Liver (tissue), 10 donors: ENCODE measurements at places on chromosomes 13 and 19. TPM values are rescaled to one million over a fixed set of nuclear protein-coding genes. Genes with fewer than 3 reads are reported as not detected.

Gene GAPDHS
- not detected for total RNA-seq

Gene FOSB
- total RNA-seq, result 0.28 TPM

Gene SMARCA4
- total RNA-seq, result 28.9 TPM

Gene PSG11
- total RNA-seq, result not detected

Gene ATP11A
- 17.3 TPM for total RNA-seq

- no peak for DNase-seq
- peaks cover 3% of the 10 kb centered on the region for H3K36me3 ChIP-seq
- H3K4me1 ChIP-seq, result peaks cover 24% of the 10 kb centered on the region
- no peaks in the 10 kb centered on the region for H3K27me3 ChIP-seq
- no peak overlapping the region for H3K4me3 ChIP-seq
Measured at GRCh38 chr19:19049406-19049805, 14.4 kb upstream of the SLC25A42 start.

DNA sequence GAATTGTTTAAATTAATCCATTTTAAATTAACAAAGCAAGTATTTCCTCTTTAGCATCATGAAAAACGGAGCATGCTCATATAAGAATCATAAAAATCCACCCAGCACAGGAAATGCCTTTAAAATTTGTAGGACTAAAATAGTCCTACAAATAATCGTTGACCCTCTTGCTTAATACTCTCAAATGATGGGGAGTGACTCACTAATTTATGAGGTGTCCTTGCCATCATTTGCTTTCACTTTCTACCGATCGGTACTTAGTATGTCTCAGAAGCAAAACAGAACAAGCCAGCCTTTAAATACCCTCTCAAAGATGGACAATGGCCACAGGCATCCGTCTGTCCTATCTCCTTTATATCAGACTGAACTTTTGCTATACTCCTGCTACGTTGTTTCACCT lies 97.2 kb downstream of the SUCLA2 start:
- no peaks in the 10 kb centered on the region for H3K36me3 ChIP-seq
- no peaks in the 10 kb centered on the region for H3K4me1 ChIP-seq
- H3K27ac ChIP-seq, result peak overlapping the region; percentile 46

DNA sequence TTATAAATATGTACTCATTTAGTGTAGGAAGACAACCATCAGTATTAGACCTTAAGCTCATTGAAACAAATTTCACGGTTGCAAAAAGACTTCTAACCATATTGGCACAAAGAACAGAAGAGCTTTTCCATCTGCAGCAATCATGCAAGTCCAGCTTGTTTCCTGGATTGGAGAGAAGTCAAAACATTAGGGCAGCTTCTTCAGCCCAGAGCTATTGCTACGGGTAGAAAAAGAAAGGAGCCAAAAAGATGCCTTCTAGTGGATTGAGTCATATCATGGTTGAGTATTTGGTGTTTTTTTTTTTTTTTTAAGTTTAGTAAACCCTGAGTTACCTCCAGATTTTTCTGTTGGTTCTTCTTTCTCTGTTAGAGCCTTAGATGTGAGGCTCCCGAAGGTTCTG lies 99.8 kb downstream of the WDFY2 start:
- H3K4me3 ChIP-seq, result no peak overlapping the region
- no peaks in the 10 kb centered on the region for H3K4me1 ChIP-seq
- H3K27me3 ChIP-seq, result no peaks in the 10 kb centered on the region
- no peak for DNase-seq
- no peaks in the 10 kb centered on the region for H3K36me3 ChIP-seq

DNA sequence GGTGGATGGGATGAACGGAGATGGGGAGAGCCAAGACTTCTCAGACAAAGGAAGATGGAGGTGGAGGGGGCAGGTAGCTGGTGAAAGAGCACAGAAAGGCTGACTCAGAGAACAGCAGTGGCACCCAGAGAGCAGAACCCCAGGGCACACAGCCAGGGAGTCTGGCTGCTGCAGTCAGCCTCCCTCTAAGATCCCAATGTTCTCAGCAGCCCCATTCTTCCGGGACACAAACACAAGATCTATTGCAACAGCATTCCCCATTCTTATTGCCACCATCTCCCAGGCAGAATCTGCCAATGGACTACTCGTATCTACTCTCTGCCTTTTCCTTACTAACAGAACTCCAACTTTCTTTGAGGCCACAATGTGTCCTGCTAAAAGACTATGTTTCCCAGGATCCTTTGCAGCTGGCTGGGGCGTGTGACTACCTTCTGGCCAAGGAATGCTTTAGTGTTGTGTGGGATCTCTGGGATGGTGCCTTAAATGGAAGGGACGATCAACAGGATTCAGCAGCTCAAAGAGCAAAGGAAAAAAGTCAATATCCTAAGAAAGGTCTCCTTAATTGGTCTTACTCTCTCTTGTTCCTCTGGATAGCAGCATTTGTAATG lies 7.5 kb downstream of the THAP8 start:
- H3K36me3 ChIP-seq, result no peaks in the 10 kb centered on the region
- H3K27ac ChIP-seq, result no peak overlapping the region
- H3K27me3 ChIP-seq, result no peaks in the 10 kb centered on the region
- H3K4me1 ChIP-seq, result no peaks in the 10 kb centered on the region

DNA sequence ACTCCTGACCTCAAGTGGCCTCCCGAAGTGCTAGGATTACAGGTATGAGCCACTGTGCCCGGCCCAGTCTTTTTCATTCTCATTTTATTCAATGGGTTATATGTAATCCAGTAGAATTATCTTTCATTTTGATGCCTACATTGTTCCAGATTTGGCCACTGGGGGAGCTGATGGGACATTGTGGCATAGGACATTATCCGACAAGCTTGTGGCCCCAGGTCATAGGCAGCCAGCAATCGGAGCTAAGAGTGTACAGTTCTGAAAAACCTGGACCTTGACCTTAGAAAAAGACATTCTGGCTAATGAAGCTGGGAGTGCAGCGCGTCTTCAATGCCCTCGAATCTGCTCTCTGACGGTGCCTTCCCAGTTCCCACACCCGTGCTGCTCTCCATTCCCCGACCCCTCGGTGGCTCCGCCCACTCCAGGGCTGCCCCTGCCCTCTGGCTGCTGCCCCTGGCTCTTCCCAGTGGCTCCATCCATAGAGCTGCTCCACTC lies 108.7 kb downstream of the TEX29 start:
- DNase-seq, result no peak
- peak overlapping the region; percentile 12 for H3K4me3 ChIP-seq
- H3K27me3 ChIP-seq, result no peaks in the 10 kb centered on the region
- H3K27ac ChIP-seq, result no peak overlapping the region

DNA sequence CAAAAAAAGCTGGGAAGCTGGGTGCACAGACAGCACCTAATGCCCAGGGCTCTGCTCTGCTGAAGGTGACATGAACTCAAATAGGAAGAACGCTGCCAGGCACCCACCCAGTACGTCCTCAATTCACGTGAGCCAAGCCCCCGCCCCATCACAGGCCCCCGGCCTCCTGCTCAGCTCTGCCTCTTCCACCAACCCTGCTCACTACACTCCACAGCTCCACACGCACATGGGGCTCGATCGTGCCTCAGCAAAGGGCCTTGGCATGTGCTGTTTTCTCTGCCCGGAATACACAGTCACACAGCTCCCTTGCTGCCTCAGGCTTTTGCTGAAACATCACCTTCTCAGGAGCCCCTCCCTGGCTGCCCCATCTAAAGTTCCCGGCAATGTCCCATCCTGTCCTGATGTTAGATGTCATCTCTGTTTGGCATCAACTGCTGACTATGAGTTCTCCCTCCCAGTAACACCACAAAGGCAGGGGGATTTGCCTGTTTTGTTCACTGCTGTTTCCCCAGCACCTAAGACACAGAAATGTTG lies 2.3 kb downstream of the ATP13A1 start:
- DNase-seq, result no peak
- no peaks in the 10 kb centered on the region for H3K27me3 ChIP-seq
- H3K27ac ChIP-seq, result no peak overlapping the region
- H3K4me3 ChIP-seq, result no peak overlapping the region

- H3K4me3 ChIP-seq, result no peak overlapping the region
- H3K27me3 ChIP-seq, result peaks cover 4% of the 10 kb centered on the region
- no peaks in the 10 kb centered on the region for H3K4me1 ChIP-seq
- H3K27ac ChIP-seq, result no peak overlapping the region
- H3K36me3 ChIP-seq, result no peaks in the 10 kb centered on the region
Measured at GRCh38 chr19:3867971-3868769, 668 bp downstream of the ZFR2 start.

- DNase-seq, result no peak
- H3K4me1 ChIP-seq, result peaks cover 3% of the 10 kb centered on the region
- H3K4me3 ChIP-seq, result no peak overlapping the region
- no peak overlapping the region for H3K27ac ChIP-seq
- H3K27me3 ChIP-seq, result no peaks in the 10 kb centered on the region
Measured at GRCh38 chr19:47499863-47500830, 14.7 kb downstream of the NAPA start.

DNA sequence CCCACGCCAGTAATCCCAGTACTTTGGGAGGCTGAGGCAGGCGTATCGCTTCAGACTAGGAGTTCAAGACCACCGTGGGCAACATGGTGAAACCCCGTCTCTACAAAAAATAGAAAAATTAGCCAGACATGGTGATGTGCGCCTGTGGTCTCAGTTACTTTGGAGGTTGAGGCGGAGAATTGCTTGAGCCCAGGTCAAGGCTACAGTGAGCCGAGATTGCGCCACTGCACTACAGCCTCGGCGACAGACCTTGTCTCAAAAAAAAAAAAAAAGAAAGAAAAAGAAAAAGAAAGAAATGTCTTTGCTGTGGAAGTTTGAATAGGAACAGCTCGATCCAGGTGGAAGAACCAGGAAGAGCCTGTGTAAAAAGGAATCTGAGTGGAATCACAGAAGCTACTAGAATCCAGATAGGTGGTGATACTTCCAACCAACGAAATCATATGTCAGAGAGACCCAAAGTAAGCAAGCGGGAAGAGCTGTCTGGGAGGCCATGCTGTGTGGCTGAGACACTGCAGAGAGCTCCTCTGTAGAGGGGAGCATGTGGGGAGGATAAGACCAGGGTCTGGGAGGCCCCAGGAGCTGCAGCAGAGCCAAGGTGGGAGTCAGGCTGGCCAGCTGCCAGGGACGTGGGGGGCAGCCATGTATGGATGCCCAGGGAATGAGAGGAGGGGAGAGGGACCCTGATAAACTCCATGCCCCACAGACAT lies 21.1 kb downstream of the LATS2 start:
- no peaks in the 10 kb centered on the region for H3K36me3 ChIP-seq
- H3K4me1 ChIP-seq, result peaks cover 6% of the 10 kb centered on the region
- no peak for DNase-seq
- no peaks in the 10 kb centered on the region for H3K27me3 ChIP-seq

GRCh38 chr13:28337166-28338005 lies 157.5 kb downstream of the FLT1 start:
- H3K36me3 ChIP-seq, result no peaks in the 10 kb centered on the region
- no peak overlapping the region for H3K27ac ChIP-seq
- DNase-seq, result no peak
- H3K4me1 ChIP-seq, result no peaks in the 10 kb centered on the region

- H3K27me3 ChIP-seq, result no peaks in the 10 kb centered on the region
- H3K27ac ChIP-seq, result no peak overlapping the region
- DNase-seq, result no peak
- no peaks in the 10 kb centered on the region for H3K4me1 ChIP-seq
- H3K36me3 ChIP-seq, result no peaks in the 10 kb centered on the region
- no peak overlapping the region for H3K4me3 ChIP-seq
Measured at GRCh38 chr13:102260256-102260655, 141.6 kb downstream of the FGF14 start.

DNA sequence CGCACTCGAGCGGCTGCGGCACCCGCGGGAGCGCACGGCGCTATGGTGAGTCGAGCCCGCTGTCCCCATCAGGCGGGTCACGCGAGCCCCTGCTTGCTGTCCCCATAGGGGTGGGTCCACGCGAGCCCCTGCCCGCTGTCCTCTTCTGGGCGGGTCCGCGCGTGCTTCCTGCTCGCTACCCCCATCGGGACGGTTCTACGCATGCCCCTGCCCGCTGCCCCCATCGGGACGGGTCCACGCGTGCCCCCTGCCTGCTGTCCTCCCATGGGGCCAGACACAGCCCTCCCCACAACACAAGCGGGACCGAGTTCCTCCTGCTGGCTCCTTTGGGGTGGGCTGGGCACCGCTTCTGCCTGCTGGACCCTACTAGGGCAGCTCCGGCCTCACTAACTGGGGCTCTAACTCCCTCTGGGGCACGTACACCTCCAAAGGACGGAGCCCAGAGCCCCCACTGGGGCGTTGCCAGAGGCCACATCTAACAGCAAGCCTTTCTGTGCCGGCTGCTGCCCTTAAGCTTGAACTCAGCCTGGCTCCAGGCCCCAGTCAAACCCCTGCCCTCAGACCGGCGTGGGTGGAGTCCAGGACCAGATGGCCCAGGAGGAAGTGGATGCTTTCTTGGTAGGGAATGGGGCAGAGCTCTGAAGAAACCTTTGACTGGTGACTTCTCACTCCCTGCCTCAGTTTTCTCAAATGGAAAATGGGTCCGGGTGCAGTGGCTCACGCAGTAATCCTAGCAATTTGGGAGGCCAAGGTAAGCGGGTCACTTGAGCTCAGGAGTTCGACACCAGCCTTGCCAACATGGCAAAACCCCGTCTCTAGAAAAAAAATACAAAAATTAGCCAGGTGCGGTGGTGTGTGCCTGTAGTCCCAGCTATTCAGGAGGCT lies 722 bp downstream of the COLGALT1 start:
- H3K27ac ChIP-seq, result peak overlapping the region; percentile 63
- H3K36me3 ChIP-seq, result peaks cover 14% of the 10 kb centered on the region
- DNase-seq, result peak; percentile 47
- H3K4me1 ChIP-seq, result peaks cover 16% of the 10 kb centered on the region
- peak overlapping the region; percentile 97 for H3K4me3 ChIP-seq

- no peak overlapping the region for H3K4me3 ChIP-seq
- no peaks in the 10 kb centered on the region for H3K27me3 ChIP-seq
- no peaks in the 10 kb centered on the region for H3K36me3 ChIP-seq
Measured at GRCh38 chr19:2962018-2962670, 15.2 kb upstream of the TLE6 start.

DNA sequence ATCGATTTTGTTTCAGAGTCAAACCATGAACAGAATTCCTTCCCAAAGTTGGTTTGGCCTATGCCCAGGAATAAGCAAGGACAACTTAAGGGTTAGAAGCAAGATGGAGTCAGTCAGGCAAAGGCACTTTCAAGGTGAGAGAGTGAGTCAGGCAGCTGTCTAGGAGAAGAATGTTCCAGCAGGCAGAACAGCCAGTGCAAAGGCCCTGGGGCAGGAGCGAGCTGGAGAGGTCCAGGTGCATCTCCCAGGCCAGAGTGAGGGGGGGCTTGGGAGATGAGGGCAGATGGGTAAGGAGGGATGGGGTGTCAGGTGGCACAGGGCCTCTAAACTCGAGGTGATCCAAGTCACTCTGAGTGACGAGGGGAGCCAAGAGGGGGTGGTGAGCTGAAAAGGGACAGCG lies 9.2 kb upstream of the GRWD1 start:
- H3K4me3 ChIP-seq, result no peak overlapping the region
- no peaks in the 10 kb centered on the region for H3K27me3 ChIP-seq
- H3K36me3 ChIP-seq, result no peaks in the 10 kb centered on the region
- DNase-seq, result no peak
- no peaks in the 10 kb centered on the region for H3K4me1 ChIP-seq

GRCh38 chr13:49400755-49401659 lies 42.9 kb downstream of the CAB39L start:
- no peak for DNase-seq
- no peaks in the 10 kb centered on the region for H3K27me3 ChIP-seq
- no peaks in the 10 kb centered on the region for H3K36me3 ChIP-seq

GRCh38 chr19:36113894-36114720 lies 568 bp downstream of the POLR2I start:
- no peaks in the 10 kb centered on the region for H3K36me3 ChIP-seq
- DNase-seq, result peak; percentile 41
- peak overlapping the region; percentile 99 for H3K4me3 ChIP-seq
- peak overlapping the region; percentile 87 for H3K27ac ChIP-seq
- H3K4me1 ChIP-seq, result peaks cover 5% of the 10 kb centered on the region

- no peak overlapping the region for H3K4me3 ChIP-seq
- no peaks in the 10 kb centered on the region for H3K4me1 ChIP-seq
- no peak overlapping the region for H3K27ac ChIP-seq
Measured at GRCh38 chr13:65112531-65112941, 2117.6 kb downstream of the PCDH9 start.
